Stimulated activated CD4-positive, alpha-beta T cell treated with anti-CD3 and anti-CD28 coated beads, Interleukin-1b, Interleukin-23, amount 100 ng/mL, for 1 hour (primary cell): ENCODE measurements at places on chromosomes 16 and 17.

DNA sequence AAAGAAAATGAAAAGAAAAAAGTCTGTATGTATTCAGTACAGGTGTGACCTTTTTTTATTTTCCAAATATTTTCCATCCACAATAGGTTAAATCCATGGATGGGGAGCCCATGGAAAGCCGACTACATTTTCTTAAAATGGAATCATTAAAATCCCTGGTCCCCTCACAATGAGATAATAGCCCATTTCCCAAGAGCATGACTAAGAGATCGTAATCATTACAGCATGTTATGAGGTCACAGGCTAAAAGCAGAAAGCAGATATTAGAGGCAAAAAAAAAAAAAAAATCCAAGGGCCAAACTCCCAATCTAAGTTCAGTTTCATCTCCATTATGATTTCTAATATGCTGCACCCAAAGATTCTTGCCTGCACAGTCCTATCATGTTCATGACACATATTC, 44.7 kb downstream of the CYTH1 start:
- DNase-seq = no peak

GRCh38 chr17:37174205-37174604, 201.6 kb upstream of the C17orf78 start:
- DNase-seq = no peak

GRCh38 chr17:79652999-79653643, 42.3 kb upstream of the RBFOX3 start:
- DNase-seq = no peak

- DNase-seq = no peak
Measured at GRCh38 chr16:25692351-25692741, 587 bp downstream of the HS3ST4 start.

- DNase-seq = no peak
Measured at GRCh38 chr17:73058022-73058421, 34.5 kb downstream of the SLC39A11 start.

GRCh38 chr17:73338050-73338521, 26.3 kb upstream of the CDC42EP4 start:
- DNase-seq = no peak

DNA sequence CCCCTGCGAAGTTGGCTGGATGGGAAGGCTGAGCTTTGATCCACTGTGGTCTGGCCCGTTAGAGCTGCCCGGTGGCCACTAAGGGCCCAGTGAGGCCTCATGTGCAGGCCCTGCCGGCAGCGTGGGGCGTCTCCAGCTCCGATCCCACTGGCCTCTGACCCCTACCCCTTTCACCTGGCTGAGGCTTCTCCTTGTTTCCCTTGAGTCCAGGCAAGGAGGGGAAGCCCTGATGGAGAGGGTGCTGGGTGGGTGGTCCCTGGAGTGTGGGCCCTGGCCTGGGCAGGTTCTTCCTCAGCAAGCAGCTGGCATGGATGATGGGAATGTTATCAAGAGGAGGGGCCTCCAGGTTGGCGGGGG, 356.8 kb downstream of the SEC14L1 start:
- no peak for DNase-seq

DNA sequence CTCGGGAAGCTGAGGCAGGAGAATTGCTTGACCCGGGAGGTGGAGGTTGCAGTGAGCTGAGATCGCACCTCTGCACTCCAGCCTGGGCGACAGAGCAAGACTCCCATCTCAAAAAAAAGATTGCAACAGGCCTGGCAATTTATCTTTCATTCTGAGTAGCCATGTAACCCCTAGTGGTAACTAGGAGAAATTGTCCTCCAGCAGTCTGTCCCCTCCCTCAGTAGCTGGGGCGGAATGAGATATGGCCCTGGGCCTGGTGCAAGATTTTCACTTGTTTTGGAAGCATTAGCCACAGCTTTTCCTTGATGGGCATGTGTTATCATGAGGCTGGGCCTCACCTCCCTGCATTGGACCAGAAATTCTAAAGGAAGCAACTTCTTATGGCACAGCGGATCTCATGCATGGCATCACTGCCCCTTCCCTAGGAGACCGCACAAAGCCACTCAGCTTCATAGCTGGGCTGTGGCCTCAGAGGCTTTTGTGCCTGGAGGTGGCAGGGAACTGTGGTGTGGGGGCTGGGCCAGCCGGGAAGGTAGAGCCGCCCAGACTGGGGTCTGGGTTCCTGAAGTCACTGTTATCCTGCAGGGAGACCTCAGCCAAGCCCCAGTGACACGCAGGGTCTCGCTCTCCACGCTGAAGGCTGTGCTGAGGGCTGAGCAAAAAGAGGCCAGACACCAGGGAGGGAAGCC, 13.4 kb downstream of the NATD1 start:
- DNase-seq = no peak

DNA sequence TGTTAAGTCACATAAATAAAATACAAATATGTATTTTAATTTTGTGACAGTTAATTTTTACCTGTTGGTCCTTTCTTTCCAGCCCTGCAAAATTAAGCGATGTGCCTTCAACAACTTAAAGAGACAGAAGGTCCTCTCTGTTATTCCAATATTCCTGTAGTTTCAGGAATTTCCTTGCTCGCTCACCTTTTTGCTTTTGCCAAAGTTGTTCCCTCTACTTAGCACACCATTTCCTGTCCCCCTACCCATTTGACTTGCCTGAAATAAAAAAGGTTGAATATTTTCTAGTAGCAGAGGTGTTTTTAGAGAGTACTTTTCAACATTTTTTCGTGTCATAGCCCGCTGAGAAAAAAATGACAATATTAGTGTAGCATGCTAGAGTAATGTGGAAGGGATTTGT, 556 bp upstream of the MYH2 start:
- no peak for DNase-seq

GRCh38 chr16:50306287-50306686, 39.9 kb downstream of the ADCY7 start:
- DNase-seq = no peak

- peak; percentile 72 for DNase-seq
Measured at GRCh38 chr17:8187517-8188262, 2.3 kb downstream of the BORCS6 start.

- no peak for DNase-seq
Measured at GRCh38 chr16:19609359-19609758, 53.9 kb downstream of the VPS35L start.

DNA sequence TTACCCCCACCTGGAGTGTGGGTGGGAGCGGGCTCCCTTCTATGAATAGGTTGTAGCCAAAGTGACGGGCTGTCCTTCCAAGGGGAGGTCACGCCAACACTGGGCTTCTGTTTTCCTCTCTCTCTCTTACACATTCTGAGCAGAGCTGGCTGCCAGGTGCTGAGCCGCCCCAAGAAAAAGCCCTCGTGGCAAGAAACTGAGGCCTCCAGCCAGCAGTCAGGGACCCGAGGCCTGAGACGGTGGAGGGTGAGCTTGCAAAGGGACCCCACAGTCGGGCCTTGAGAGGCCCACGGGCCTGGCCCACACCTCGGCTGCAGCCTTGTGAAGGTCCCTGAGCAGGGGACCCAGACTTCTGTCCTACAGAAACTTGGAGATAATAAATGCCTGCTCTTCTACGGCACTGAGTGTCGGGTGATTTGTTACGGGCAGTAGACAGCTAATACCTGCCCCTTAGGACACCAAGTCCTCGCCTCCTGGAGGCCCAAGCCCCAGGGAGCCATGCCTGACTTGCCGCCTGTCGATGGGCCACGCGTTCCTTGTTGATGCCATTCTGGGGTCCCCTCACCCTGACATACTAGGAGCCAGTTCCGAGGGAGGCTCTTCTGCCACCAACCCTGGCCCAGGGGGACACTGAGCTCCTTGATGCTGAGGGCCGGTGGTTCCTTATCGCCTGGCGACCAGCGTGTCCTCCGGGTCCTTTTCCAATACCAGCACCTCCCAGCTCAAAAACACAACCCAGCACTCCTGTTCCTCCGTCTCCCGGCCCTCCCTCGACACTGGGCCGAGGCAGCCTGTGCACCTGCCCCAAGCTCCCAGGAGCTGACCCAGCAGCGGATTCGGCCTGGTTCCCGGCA, 26.1 kb downstream of the SLC25A10 start:
- no peak for DNase-seq

- no peak for DNase-seq
Measured at GRCh38 chr16:69709456-69710084, 16.8 kb downstream of the NQO1 start.

GRCh38 chr16:3036726-3037315, at the start of gene BICDL2:
Gene BICDL2, minus strand, starts transcription at chr16:3036944. Its CDS starts 1,448 bp downstream, at chr16:3035496.
- DNase-seq = no peak

DNA sequence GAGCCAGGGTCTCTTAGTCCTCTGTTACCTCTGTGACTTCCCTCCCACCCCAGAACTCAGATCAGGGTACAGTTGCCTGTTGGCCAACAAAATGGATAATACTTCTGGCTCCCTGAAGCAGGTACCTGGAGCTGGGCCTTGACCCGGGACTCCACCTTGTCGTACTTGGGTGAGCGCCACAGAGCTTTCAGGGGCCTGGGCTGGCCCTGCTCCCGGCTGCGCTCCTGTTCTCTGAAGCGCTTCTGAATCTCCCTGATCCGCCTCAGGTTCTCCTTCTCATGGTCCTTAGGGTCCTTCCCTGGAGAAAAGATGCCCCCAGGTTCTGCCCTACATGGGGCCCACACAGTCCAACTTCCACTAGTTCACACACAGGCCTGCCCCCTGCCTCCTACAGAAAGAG, 1.7 kb downstream of the ENKD1 start:
- DNase-seq = no peak

DNA sequence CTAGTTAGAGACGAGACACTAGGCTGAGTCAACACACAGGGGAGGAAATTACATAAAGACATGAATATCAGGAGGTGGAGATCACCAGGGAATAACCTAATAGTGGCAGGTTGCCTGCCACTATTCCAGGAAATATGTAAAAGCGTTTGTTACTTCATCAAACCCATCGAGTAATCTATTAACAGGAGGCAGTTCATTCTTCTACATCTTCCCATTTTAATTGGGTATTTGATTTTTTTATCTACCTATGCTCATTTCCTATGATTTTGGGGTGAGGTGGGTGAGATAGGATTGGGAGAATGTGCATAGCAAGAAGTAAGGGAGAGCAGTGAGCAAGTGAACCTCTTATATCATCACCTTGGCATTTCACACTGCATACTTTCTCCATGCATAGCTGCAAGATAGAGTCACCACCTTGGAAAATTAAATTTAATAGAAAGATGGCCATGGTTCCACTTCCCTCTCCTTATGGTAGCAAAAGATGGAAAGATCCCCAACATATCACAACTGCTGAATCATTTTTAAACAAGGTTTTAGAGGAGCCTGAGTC, 312.2 kb downstream of the TMEM114 start:
- DNase-seq = no peak

DNA sequence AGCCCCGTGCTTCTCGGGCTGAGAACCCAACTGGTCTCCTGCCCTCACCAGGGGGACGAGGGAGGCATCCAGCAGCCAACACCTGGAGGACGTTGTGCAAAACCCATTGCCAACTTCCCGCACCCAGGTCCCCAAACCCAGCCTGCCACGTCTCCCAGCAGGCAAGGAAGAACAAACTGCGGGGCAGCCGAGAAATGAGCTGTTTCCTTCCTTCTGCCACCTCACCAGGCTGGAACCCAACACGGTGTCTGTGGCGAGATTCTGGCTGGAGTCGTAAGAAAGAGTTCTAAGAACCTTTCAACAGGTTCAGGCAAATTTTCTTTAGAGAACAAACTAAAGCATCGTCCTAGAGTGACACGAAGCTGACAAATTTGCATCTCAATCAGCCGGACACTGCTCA, 3.6 kb downstream of the SLC43A2 start:
- DNase-seq = no peak

DNA sequence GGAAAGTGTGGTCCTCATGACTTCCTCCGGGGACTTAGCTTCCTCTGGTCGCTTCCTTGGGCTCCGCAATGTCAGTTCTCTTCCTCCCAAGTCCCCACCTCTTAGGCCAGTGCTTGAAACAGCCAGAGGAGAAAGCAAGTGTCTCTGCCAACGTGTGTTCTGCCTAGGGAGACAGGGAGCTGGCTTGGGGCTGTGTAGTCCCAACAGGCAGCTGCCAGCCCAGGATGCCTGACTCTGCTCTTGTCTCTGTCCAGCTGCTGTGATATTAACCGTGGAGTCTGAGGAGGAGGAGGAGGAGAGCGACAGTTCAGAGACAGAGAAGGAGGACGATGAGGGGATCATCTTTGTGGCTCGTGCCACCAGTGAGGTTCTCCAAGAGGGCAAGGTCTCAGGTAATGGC, 13.5 kb upstream of the PLEKHG4 start:
- DNase-seq = no peak

- DNase-seq = no peak
Measured at GRCh38 chr16:8107296-8107695, 483.0 kb downstream of the TMEM114 start.

GRCh38 chr16:51549836-51550235, 398.8 kb upstream of the SALL1 start:
- no peak for DNase-seq

DNA sequence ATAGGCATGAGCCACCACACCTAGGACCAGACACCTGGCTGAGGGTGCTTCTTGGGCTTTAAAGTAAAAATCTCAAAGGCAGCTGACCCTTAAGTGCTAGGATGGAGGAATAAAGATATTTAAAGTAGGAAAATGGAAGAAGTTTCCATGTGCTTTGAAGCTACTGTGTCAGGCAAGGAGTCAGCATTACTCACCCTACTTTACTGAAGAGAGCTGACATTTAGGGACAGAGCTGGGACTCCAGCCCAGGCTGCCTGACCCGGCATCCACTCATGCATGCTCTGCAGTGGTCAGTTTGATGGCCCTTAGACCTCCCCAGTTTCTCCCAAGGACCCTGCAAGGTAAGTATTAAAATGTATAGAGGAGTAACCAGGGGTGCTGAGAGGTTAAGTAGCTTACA, 124.7 kb upstream of the PLCG2 start:
- DNase-seq = no peak

GRCh38 chr16:83994703-83995102, 26.7 kb downstream of the NECAB2 start:
- DNase-seq = no peak

DNA sequence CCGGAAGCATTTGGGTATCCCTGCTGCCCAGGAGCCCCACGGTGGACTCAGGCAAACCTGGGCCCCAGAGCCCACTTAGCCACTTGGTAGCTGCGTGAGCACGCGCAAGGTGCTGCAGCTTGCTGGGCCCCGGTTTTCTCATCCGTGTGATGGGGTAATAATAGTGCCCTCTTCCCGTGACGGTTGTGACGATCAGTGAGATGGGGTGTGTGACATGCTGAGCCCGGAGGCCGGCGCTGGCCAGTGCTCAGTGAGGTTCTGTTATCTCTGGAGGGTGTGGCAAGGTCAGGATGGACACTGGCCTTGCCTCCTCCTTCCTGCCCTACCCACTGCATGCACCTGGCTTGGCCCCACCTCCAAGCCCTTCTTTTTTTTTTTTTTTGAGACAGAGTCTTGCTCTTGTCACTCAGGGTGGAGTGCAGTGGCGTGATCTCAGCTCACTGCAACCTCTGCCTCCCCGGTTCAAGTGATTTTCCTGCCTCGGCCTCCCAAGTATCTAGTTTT, 82.6 kb downstream of the RAP1GAP2 start:
- DNase-seq = no peak
